ENCODE measurements at places on chromosomes 4 and X. TPM values are rescaled to one million over a fixed set of nuclear protein-coding genes. Genes with fewer than 3 reads are reported as not detected.

GRCh38 chr4:130026185-130026584 lies 930.2 kb downstream of the C4orf33 start:
- DNase-seq: peak; percentile 57

GRCh38 chrX:49919617-49920016 lies 2.8 kb upstream of the CLCN5 start:
- DNase-seq: peak; percentile 27

DNA sequence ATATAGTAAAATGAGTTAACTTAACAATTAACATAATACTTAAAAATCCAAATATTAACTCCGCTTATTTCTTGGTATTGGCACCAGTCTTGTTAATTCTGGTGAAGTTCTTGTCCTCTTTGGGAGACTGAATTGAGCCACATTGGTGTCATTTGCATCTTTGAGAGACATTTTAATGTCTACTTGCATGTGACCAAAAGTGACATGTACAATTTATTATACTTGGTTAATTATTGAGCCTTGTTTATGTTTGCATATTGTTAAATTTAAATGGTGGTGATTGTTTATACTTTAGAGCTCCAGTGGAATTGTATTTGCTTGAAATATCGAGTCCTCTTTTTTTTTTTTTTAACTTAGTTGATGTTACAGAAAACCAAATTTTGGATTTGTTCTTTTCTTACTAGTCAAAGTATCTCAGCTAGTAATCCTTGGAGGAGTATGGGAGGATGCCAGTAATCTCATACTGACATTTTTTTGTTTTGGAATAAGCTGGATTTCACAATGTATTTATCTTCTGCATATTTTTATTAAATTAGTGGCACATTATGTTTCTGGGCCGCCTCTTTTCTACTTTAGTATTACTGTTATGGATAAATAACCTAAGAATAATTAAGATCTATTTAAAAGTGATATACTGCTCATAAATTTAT lies 3.9 kb downstream of the SPCS3 start:
- no peak for DNase-seq

Gene HS3ST1
- not detected for total RNA-seq

Gene SHROOM3
- total RNA-seq: not detected
